ENCODE measurements at places on chromosomes 2 and 18.

GRCh38 chr2:26251893-26252292 is 7.2 kb downstream of the HADHB start:
- no peaks in the 10 kb centered on the region for H3K36me3 ChIP-seq
- H3K27me3 ChIP-seq = no peaks in the 10 kb centered on the region
- H3K4me3 ChIP-seq = no peak overlapping the region
- DNase-seq = no peak
- peaks cover 2% of the 10 kb centered on the region for H3K4me1 ChIP-seq

- no peak for DNase-seq
- H3K4me1 ChIP-seq = no peaks in the 10 kb centered on the region
- no peaks in the 10 kb centered on the region for H3K27me3 ChIP-seq
- H3K36me3 ChIP-seq = no peaks in the 10 kb centered on the region
- no peak overlapping the region for H3K4me3 ChIP-seq
Observed at GRCh38 chr2:47437287-47437686, 34.3 kb downstream of the MSH2 start.

DNA sequence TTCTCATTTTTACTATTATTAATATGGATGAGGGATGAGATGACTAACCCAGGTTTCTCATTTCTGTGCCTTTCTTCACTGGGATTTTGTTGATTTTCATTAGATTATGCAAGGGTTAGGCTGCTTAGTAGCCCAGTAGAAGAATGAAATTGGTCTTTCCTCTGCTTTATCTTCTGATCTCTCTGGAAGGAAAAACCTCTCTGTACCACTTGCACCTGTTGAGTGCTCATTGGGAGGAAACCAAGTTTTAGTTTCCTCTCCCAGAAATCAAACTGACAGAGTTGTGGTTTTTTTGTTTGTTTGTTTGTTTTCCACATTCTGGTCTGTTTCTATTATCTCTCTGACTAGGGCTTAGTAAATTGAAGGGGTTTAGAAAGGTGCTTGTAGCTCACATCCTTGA is 60.8 kb downstream of the KIAA1328 start:
- no peak overlapping the region for H3K27ac ChIP-seq
- H3K36me3 ChIP-seq = no peaks in the 10 kb centered on the region
- DNase-seq = no peak
- H3K4me3 ChIP-seq = no peak overlapping the region

DNA sequence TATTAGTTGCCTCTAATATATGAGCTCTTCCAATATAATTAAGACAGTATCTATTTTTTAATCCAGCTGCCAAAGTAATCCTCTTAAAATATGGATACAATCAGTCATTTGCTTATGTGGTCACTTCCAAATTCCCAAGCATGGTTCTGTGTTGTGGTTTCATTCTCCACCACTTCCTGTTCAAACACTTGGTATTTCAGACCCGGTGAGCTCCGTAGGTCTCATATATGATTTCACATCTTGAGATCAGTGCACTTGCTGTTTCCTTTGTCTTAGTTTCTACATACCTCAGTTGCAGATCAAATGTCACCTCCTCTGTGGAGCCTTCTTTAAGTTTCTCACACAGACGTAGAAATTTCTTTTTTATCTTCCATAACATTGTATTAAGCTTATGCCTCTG is 254.2 kb downstream of the KCNS3 start:
- no peak for DNase-seq
- no peak overlapping the region for H3K4me3 ChIP-seq
- no peaks in the 10 kb centered on the region for H3K27me3 ChIP-seq
- no peaks in the 10 kb centered on the region for H3K36me3 ChIP-seq
- H3K4me1 ChIP-seq = no peaks in the 10 kb centered on the region
- H3K27ac ChIP-seq = no peak overlapping the region

DNA sequence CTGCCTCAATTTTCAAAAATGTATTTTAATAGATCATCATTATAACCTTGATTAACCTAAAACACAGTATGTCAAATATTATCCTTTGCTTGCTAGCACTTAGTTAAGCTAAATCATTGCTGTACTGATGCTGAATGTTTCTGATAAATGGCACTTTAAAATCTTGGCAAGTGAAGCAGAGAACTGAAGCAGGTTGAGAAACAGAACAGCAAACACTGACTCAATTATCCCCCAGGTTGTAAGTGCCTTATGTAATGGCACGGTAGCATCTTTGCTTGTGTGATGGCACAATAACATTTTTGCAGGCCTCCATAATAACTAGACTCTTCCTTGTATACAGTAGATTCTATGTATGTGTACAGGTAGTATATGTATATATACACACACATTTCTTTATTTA is 33.8 kb downstream of the ARHGAP15 start:
- no peak overlapping the region for H3K27ac ChIP-seq
- H3K27me3 ChIP-seq = no peaks in the 10 kb centered on the region
- H3K36me3 ChIP-seq = peaks cover 9% of the 10 kb centered on the region
- H3K4me3 ChIP-seq = no peak overlapping the region
- DNase-seq = no peak

DNA sequence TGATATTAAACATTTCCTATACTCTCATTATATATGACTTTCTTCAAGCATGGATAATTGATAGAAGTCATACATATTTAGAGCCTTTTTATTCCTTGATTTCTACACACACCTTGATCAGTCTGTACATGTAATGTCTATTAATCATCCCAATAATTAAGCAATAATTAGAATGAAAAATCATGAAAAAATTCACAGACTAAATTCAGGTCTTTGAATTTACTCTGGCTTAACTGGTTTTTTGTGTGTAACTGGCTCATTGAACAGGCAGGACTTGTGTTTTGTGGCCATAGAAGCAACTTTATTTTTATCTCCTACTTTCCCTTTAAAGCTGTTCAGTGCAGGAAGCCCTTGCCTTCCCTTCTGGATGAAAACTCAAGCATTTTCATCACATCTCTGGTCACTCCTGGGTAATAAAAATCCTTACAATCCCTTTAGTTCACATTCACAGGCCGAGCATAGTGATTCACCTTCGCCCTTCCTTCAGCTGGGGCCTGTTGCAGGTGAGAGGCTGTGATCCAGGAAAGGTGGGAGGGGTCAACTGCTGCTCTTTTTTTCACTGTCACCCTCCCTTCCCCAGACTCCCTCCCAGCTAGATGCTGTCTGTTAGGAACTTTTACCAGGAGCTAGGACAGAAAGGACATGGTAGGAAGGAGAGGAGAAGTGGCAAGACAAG is 58.0 kb upstream of the ITSN2 start:
- no peaks in the 10 kb centered on the region for H3K4me1 ChIP-seq
- no peaks in the 10 kb centered on the region for H3K27me3 ChIP-seq
- no peak overlapping the region for H3K27ac ChIP-seq
- no peaks in the 10 kb centered on the region for H3K36me3 ChIP-seq
- no peak overlapping the region for H3K4me3 ChIP-seq
- no peak for DNase-seq
